ENCODE measurements at places on chromosomes 7 and 10.
A peak's percentile ranks its signal among the peaks of the same experiment; 100 is the strongest.

DNA sequence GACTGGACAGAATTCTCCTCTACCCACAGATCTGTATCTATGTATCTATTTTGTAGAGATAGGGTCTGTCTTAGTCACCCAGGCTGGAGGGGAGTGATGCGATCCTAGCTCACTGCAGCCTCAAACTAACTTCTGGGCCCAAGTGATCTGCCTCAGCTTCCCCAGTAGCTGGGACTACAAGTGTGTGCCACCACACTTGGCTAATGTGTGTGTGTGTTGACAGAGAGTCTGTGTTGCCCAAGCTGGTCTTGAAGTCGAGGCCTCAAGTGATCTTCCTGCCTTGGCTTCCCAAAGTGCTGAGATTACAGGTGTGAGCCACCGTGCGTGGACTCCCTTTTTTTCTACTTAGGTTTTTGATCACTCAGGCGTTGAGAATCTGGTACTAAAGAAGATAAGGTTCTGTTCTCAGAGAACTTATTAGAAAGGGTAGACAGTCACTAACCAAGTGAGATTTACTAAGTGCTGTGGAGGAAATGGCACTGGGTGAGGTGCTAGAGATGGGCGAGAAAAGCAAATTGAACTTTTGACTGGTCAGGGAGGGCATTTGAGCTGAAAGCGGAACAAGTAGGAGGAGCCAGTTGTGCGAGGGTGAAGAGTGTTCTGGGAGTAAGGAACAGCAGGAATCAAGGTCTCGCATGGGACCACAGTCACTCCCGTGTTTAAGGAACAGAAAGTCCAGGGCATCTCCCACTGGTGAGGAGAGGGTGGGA is 18.0 kb downstream of the NDUFB2 start:
- DNase-seq, result no peak

DNA sequence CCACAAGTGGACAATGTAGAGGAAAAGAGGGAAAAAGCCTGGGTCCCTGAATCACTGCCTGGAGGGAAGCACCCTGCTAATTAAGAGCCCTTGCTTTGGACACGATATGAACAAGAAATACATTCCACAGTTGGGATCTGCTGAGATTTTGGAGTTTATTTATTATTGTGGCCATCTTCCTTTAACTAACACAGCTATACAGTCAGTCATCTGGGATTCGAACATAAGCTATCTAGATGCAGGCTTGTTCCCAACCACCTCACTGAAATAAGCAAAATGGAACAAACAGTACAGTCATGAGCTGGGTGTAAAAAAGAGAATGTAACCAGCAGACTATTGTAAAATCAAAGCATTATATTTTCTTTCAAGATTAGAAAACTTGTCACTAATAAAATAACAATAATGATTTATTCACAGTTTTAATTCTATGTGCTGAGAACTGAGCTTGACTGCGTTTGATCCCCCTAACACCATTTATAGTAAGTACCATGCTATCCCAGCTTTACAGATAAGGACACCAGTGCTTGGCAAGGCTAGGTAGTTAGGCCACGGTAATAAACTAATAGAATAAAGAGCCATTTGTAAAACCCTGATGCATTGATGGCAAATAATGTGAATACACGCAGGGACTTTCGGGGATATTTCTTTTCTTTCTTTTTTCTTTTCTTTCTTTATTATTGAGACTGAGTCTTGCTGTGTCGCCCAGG is 223.8 kb upstream of the KLF6 start:
- DNase-seq, result no peak

DNA sequence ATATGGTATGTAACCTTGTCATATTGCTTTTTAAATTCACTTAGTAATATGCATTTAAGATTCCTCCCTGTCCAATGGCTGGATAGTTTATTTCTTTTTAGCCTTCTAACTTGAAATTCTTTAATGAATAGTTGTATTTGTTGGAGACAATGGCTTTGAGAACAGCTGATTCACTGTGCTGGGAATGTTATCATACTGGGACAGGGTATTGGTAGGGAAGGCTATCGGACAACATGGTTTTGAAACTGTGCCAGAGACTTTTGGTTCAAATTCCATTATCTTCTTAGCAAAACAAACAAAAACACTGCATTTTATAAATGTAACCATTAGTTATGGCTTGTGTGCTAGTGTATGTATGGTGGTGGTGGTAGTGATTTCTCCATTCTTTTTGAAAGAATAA is 517.1 kb upstream of the ANKRD30A start:
- DNase-seq, result no peak

GRCh38 chr7:105664816-105665525 is 83.7 kb upstream of the EFCAB10 start:
- DNase-seq, result no peak

- DNase-seq, result no peak
These were observed 169.4 kb downstream of the SVIL start for GRCh38 chr10:29465384-29465783.

GRCh38 chr10:25811052-25811685 is 122.9 kb upstream of the MYO3A start:
- no peak for DNase-seq

- no peak for DNase-seq
These were observed 73.3 kb downstream of the THSD7A start for GRCh38 chr7:11758627-11759111.

DNA sequence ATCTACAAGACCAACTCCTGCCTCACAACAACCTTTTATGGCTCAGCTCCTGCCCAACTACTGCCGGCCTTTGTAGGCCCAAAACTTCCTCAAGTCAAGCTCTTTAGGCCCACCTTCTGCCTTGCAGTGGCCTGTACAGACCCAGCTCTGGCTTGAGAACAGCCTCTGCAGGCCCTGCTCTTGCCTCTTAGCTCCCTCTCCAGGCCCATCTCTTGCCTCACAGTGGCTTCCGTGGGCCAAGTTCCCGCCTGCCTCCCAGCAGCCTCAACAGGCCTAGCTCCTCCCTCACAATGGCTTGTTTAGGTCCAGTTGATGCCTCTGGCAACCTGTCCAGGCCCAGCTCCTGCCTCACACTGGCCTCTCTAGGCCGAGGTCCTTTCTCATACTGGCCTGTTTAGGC is 32.4 kb upstream of the VKORC1L1 start:
- peak; percentile 22 for DNase-seq

- DNase-seq, result no peak
These were observed 107.0 kb downstream of the ELFN1 start for GRCh38 chr7:1777122-1777521.

GRCh38 chr7:18262058-18262457 is 233.5 kb upstream of the HDAC9 start:
- DNase-seq, result no peak

GRCh38 chr7:70700941-70701425 is 431.0 kb upstream of the GALNT17 start:
- no peak for DNase-seq

- DNase-seq, result no peak
These were observed 15.1 kb upstream of the CDH23 start for GRCh38 chr10:71381611-71382010.

GRCh38 chr7:124649397-124650014 is 116.1 kb downstream of the GPR37 start:
- DNase-seq, result no peak

Data from NCI-H1436 (cell line).